ENCODE measurements at places on chromosomes 6 and 20. TPM values are rescaled to one million over a fixed set of nuclear protein-coding genes. Genes with fewer than 3 reads are reported as not detected.

Gene RIMS1
- 0.33 TPM for total RNA-seq

Gene HLA-DOB
- total RNA-seq: 0.12 TPM

Gene CCN2
- total RNA-seq: 18.2 TPM

Gene PDYN
- not detected for total RNA-seq

Gene PPP1R3G
- total RNA-seq: 2.9 TPM

Gene HLA-DQB1
- not detected for total RNA-seq

Measured in uterine smooth muscle cell (primary cell).